SK-N-SH treated with all-trans-retinoic acid at 6 μM for 48 hours (cell line): ENCODE measurements at places on chromosomes 12 and 14.

- ATAC-seq = no peak
These were observed 1.6 kb upstream of the NUMB start for GRCh38 chr14:73459959-73460358.

- ATAC-seq = no peak; the same call in 2 of the 3 replicates
These were observed 43.5 kb upstream of the KCNA5 start for GRCh38 chr12:5000204-5000603.

DNA sequence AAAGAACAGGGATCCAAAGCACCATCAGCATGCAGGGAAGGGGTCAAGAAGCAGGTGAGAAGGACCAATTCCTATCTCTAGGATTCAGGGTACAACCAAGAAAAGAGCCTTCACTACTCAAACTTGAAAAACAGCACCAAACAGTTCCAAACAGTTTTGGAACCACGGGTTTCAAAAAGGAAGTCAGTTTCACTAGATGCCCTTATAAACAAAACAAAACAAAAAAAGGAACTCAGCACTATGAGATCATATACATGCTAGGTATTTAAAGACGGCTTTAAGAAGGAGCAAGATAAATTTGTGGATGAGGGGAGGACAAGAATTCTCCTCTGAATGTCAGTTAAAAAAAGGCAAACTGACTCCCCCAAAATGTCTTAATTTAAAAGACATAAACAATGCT lies 6.0 kb downstream of the INSM2 start:
- ATAC-seq = no peak

GRCh38 chr12:76674669-76675315 lies 89.1 kb upstream of the ZDHHC17 start:
- ATAC-seq = no peak

GRCh38 chr12:80156306-80156705 lies 57.0 kb downstream of the OTOGL start:
- no peak for ATAC-seq
